Activated gamma-delta T cell treated with anti-CD3 and anti-CD28 coated beads, Interleukin-2, amount 50 U/mL, for 16 hours (primary cell): ENCODE measurements at places on chromosomes 7 and 10.

DNA sequence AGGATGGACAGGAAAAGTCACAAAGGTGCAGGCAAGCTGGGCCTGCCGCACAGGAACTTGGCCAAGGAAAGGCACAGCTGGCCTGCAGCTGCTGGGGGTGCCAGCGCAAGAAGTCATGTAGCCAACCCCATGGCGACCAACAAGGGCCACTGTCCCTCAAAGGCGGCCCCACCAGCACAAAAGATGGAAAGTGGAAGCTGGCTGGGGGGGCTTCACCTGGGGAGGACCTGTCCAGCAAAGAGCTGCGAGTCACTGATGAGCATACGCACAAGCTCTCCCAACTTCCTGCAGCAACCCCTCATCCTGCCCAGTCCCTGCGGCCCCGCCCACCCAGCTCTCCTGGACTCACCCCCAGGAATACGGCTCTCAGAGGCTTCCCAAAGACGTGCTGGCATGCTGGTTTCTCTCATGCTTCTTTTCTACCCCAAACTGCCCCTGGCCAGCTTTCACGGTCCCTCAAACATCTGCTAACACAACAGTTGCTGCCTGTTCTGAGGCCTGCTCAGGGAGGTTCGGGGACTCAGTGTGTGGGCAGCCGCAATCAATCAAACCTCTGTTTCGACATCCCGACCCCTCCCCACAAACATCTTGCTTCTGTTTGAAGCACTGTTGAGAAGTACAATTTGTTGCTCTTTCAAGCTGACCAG is 67.6 kb downstream of the FAM53B start:
- no peak for DNase-seq

- DNase-seq, result no peak
Measured at GRCh38 chr10:86387178-86387794, 20.7 kb upstream of the GRID1 start.

- DNase-seq, result no peak
Measured at GRCh38 chr10:114499630-114500190, 95.4 kb upstream of the AFAP1L2 start.

DNA sequence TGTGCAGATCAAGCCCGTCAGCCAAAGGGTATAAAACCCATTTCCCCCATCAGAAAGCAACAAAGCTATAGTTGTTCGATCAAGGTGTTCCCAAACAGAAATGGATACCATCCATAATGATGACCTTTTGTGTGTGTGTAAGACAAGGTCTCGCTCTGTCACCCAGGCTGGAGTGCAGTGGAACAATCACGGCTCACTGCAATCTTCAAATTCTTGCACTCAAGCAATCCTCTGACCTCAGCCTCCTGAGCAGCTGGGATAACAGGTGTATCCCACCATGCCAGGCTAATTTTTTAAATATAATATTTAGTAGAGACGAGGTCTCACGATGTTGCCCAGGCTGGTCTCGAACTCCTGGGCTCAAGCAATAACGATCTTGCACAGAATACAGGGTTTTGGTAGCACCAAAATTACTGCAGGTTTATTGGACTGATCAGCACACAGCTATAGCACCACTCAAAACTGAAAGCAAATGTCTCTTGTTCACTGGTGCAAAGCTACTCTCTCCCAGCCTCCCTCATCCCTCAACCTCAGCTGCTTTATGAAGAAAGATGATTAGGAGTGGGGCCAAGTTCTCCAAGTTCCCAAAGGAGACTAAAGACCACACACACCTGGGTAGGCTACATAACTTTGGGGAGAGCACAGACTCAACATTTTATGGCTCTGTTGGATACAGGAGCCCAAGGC is 80.5 kb downstream of the ABI1 start:
- no peak for DNase-seq

- DNase-seq, result no peak
Measured at GRCh38 chr7:48876087-48876486, 48.3 kb upstream of the CDC14C start.

- no peak for DNase-seq
Measured at GRCh38 chr7:98807068-98808048, 62.5 kb downstream of the TMEM130 start.

- no peak for DNase-seq
Measured at GRCh38 chr7:33195264-33195663, 65.9 kb downstream of the BBS9 start.

DNA sequence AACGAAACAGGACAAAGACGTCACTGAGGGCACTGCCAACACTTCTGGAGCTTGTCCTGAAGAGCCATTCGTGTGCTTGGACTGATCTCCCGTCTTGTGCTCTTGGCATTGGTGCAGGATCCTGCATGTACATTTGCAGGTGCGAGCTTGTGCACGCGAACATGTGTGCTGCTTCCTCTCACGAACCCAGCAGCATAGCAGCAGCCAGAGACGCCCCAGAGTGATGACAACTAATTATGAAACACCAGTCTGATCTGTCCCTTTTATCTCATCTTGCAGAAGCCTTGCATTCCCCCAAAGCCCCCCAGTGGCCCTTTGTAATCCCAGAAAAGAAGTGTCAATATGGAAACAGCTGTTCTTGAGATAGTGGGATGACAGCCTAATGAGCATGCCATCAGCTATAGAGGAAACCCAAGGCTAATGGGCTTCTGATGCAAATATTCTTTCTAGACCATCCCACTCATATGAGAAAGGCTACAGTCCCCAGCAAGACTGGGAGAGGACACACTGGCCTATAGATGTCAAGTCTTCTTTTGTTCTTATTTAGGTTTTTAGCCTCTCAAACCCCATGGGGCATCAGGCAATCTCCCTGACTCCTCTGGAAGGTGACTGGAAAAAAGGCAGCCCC is 310.6 kb downstream of the FRMD4A start:
- DNase-seq, result no peak

DNA sequence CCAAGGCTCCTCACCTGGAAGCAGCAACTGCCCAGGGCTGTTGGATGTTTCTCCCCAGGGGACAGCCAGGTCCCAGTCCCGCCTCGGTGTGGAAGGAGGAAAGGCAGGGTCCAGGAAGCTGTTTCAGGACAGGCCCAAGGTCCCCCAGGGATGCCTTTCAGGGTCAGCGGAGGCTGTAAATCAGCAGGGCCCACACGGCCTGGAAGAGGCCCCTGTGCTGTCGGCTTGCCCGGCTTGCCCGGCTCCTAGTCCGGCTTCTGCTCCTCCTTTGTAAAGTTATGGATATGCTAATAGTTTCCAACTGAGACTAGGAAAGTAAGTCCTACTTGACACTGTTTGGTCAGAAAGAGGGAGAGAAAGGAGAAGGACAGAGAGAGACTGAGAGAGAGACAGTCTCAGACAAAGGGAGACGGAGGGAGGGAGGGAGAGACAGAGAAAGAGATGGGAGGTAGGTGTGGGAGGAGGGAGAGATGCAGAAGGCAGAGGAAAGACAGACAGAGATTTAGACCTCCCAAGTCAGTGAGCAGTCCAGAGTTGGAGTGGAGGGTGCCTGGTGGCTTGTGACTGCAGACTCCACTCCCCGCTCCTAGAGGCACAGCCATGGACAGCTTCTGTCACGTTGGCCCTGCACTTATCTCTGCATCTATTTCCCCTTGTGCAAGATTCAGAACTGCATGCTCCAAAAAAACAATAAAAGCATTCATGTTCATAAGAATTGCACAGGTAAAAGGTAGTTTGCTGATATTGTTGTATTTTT is 10.5 kb downstream of the IKZF1 start:
- no peak for DNase-seq

DNA sequence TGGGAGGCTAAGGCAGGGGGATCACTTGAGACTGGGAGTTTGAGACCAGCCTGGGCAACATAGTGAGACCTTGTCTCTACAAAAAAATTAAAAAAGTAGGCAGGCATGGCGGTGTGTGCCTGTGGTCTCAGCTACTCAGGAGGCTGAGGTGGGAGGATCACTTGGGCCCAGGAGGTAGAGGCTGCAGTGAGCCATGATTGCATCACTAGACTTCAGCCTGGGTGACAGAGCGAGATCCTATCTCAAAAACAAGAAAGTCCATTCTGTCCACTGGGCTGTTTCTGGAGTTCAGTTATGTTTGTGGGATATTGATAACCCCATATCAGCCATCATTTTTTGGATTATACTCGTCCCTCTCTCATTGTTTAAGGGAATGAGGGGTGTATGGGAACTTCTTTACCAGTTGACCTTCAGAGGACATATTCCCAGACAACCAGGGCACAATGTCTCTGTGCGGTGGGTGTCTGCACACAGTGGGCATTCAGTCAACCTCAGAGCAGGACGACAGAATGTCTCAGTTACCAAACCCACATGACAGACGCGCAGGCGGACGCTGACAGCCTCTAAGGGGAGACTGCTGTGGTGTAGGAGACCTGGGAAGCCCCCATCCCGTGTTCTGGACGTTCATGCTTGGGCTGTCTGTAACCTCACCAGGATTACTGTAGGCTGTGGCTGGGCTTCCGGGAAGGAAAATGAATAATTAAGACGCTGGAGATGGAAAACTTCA is 69.4 kb downstream of the CARD11 start:
- no peak for DNase-seq

GRCh38 chr10:100792574-100792973 is 47.2 kb downstream of the PAX2 start:
- no peak for DNase-seq

DNA sequence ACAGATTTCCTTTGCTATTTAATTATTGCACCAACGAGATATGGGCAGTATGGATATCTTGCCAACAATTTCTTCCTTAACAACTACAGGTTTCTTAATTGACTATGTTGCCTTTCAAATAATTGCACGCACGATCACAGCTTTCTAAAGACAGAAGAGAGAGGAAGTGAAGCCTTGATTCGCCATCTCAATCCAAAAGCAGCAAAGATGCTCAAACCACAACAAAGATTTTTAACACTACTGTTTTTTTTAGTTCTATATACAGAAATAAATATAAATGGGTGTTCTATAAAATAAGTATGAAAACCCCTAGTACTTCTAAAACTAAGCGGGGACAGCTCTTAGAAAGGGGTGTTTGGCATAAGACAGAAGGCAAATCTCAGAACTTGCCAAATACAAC is 251.3 kb downstream of the SFMBT2 start:
- no peak for DNase-seq

- DNase-seq, result no peak
Measured at GRCh38 chr10:1120801-1121211, 64.6 kb downstream of the WDR37 start.

DNA sequence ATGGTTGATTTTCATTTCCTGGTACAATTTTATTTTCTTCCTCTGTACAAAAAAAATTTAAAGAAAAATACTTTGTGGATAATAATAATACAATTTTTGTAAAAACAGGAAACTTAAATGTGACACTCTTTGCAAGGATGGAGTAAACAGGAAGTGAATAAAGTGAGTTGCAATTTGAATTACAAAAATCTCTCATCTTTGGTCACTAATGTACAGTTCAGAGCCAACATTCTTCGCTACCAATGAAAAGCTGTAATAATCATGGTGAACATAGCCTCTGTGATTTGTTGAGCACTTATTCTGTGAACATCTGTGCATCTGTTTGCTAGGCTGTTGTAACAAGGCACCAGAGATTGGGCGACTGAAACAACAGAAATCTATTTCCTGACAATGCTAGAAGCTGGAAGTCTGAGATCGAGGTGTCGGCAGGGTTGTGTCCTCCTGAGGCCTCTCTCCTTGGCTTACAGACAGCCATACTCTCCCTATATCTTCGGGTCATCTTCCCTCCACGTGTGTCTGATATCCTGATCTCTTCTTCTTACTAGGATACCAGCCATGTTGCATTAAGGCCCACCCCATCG is 295.3 kb upstream of the KLF6 start:
- DNase-seq, result no peak

GRCh38 chr10:58189269-58189668 is 78.4 kb downstream of the IPMK start:
- DNase-seq, result no peak

DNA sequence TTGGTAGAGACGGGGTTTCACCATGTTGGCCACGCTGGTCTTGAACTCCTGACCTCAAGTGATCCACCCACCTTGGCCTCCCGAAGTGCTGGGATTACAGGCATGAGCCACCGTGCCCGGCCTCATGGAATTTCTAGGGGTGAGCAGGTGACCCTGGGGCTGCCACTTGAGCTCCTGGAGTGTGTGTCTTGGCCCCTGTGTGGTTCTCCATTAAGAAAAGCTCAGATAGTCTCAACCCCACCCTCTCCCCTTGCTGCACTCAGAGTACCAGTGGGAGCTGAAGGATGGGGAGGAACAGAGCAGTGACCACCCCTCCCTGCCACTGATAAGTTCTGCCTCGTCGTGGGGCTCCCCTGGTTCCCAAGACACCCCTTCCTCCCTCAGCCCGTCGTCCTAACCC is 45.3 kb downstream of the RCC1L start:
- DNase-seq, result no peak

GRCh38 chr7:32218741-32219288 is 148.6 kb upstream of the PDE1C start:
- DNase-seq, result no peak

GRCh38 chr7:94763268-94763667 is 107.3 kb upstream of the SGCE start:
- DNase-seq, result no peak

- DNase-seq, result no peak
Measured at GRCh38 chr10:125015356-125015944, 73.5 kb downstream of the ZRANB1 start.

GRCh38 chr10:76125900-76126299 is 694.5 kb downstream of the LRMDA start:
- no peak for DNase-seq

DNA sequence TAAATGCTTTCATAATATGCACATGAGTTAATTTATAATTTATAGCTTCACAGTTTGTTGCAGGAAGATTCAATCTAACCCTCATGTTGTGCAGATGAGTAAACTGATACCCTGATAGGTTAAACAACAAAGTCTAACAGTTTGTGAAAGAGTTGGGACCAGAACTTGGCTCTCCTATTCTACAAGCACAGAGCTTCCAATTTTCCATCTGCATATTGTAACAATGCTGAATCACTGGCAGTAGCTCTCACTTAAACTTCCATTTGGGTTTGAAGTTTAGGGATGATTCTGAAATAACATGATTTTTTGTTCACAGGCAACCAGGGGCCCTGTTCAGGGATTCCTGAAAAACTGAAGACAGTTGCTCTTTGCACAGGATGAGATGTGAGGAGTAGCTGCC is 179.3 kb downstream of the XPNPEP1 start:
- no peak for DNase-seq

DNA sequence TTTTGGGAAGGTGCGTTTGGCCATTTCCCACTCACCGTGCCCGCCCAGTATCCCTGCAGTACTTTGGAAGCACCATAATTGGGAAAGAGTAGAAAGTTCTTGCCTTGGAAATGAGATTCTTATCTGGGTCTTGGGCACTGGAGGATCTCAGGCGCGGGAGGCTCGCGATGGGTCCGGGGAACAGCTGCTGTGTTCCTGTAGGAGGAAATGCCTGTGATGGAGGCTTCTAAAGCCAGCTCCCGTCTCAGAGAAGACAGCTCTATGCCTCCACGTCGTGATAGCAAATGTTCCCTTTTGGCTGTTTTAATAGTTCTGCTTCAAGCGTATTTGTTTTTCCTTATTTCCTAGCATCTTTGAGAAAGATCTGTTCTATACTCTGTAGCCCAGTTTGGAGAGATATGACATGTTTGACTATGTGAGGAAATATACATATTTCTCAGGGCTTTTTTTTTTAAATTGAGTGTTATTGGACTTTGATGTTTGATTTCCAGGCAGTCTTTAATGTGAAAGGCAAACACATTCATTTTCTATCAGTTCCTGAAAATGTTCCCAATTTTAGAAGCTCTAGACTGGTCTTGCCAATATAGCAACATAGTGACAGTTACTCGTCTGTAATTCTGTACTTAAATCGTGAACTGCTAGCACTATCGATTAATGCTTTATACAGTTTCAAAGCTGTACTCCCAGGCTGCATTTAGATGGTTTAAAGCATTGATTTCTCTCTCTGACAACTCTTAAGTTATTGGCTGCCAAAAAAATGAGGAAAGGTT is 280.8 kb downstream of the DPP6 start:
- DNase-seq, result no peak

GRCh38 chr7:159197066-159197975 is 52.7 kb upstream of the VIPR2 start:
- no peak for DNase-seq

GRCh38 chr7:55556031-55556430 is 16.3 kb downstream of the VOPP1 start:
- no peak for DNase-seq
